ENCODE measurements at places on chromosomes 2 and 18.

DNA sequence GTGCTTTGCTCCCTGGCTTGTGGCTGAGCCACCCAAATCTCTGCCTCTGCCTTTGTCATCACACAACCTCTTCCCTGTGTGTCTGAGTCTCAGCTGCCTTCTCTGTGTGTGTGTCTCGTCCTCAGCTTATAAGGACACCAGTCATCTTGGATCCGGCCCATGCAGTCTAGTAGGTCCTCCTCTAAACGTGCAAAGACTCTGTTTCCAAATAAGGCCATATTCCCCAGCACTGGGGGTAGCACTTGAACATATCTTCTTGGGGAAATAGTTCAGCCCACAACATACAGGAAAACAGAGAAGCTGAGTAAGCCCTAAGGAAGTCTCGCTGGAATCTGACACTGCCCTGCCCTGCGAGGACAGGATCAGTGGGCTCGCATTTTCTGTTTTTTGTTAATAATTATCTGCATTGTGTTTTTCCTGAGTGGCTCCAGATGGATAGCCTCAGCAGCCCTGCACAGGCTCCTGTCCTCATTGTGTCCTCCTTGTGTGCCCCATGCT is 42.1 kb downstream of the MTCL1 start:
- no peak for DNase-seq

DNA sequence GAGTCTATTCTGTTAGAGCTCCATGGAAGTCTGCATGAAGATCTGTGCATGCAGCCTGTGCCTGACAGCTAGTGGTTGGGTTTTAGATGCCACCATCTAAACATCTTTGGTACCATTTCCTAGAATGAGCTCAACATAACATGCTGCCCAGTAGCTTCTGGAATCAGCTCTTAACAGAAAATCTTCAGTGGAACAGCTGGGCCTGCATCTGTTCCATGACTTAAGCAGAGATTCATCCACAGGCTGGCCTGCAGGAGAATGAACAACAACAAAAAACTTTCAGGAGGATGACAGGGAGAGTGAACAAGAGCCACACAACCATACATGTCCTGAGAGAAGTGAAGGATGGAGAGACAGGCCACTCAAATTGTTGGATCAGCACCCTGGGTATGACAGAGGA is 316.6 kb downstream of the RDH14 start:
- no peak for DNase-seq

GRCh38 chr18:9260388-9261380 is 73.9 kb upstream of the TWSG1 start:
- DNase-seq, result no peak

- no peak for DNase-seq
These were observed 16.9 kb upstream of the SCLY start for GRCh38 chr2:238043851-238044250.

DNA sequence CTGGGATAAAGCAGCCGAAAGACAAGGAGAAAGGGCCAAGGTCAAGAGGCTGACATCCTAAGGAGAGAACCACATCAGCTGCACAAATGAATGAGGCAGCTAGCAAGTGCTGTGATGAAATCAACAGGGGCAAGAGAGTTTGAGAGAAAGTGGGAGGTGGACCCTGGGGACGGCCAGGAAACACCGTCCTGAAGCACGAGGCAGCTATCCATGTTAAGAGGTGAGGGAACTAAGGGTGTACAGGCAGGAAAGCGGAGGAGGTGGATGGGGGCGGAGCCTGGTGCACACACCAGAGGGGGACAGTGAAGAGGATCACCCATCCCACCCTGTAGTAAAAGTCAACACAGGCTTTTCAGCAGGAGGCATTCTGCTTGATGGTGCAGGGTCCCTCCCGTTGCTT is 52.4 kb downstream of the HDLBP start:
- DNase-seq, result no peak

GRCh38 chr18:3842844-3843243 is 392.9 kb downstream of the TGIF1 start:
- no peak for DNase-seq

- no peak for DNase-seq
These were observed 4.8 kb upstream of the XDH start for GRCh38 chr2:31419386-31419785.

- no peak for DNase-seq
These were observed 115.1 kb upstream of the NCK2 start for GRCh38 chr2:105629634-105630033.

- no peak for DNase-seq
These were observed 31.1 kb downstream of the TMEM178A start for GRCh38 chr2:39696838-39697237.

- DNase-seq, result no peak
These were observed 24.5 kb upstream of the CD28 start for GRCh38 chr2:203681978-203682377.

DNA sequence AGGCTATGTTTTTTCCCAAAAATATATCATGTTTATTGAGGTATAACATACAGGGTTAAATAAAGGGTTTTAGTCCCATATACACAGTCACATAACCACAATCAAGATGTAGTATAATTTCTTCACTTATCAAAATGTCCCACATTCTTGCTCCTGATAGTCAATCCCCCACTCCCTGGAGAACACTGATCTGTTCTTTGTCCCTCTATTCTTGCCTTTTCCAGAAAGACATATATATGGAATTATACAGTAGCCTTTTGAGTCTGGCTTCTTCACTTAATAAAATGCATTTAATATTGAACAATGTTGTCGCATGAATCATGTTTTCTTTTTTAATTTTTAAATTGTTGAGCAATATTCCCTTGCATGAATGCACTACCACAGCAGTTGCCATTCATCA is 1059.7 kb downstream of the TSN start:
- no peak for DNase-seq

GRCh38 chr2:23399674-23400261 is 14.8 kb downstream of the KLHL29 start:
- no peak for DNase-seq

DNA sequence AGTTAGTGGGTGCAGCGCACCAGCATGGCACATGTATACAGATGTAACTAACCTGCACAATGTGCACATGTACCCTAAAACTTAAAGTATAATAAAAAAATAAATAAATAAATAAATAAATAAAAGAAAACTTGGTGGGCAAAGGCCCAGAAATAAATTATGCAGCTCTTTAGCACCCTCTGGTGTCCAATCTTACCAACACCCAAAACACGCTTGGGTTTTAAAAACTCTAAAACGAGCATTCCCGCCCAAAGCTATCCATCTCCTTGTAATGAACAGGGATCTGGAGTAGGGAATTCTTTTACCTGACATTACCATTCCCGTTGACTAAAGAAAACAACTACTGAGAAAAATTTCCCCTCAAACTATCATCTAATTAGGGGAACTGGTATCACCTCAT is 2005.9 kb upstream of the CELF4 start:
- no peak for DNase-seq

DNA sequence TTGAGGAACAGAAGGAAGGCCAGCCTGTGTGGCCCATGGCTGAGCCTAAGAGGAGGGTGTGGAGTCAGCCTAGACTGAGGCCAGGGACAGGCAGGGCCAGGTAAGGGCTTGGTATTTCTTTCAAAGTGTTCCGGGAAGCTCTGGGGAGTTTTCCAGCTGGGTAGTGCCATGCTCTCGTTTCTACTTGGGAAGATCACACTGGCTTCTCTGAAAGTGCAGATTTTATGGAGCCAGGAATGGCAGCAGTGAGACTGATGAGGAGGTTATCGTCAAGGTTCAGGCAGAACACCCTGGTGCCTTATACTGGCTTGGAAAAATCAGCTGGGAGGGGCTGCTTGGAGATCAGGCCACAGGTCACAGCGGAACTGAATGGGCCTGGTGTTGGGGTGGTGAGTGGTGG is 245.1 kb downstream of the SOX11 start:
- no peak for DNase-seq
